B cell (primary cell): ENCODE measurements at places on chromosomes 5 and 9. TPM values are rescaled to one million over a fixed set of nuclear protein-coding genes. Genes with fewer than 3 reads are reported as not detected.

- no peak for DNase-seq
- H3K4me1 ChIP-seq = peaks cover 16% of the 10 kb centered on the region
- no peak overlapping the region for H3K4me3 ChIP-seq
- H3K27ac ChIP-seq = no peak overlapping the region
- H3K36me3 ChIP-seq = no peaks in the 10 kb centered on the region
Observed at GRCh38 chr5:154834053-154834452, 16.4 kb downstream of the FAXDC2 start.

DNA sequence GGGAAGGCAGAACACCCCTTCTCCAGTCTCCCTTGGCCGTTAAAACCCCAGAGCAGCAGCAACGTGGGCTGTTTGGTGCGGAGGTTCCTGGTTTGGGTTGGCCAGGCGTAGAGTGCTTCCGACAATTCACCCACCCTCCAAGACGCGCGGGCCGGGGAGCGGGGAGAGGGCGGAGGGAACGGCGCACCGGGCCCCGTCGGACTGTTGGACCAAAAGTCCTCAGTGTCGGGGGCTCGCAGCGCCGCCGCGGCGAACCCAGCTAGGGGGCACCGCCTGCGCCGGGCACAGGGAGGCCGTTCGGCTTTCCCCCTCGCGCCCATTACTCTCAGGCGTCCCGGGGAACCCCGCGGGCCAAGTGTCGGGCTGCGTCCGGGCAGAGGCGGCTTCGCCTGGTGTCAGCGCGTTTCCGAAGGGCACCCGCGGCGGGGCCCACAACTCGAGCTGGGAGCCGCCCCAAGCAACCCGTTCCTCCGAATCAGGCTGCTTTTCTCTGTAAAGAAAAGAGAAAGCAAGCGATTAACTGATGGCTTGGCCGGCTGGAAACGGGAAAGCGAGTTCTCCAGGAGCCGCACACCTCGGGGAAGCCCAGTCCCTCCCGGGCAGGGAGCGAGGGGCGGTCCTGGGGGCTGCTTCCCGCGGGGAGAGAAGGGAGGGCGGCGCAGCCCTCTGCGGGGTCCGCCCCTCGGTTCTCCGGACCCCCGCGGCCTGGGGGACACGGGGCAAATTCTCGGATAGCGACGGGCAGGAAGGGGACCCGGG, 145.5 kb downstream of the ERCC6L2 start:
- DNase-seq = no peak
- H3K27ac ChIP-seq = no peak overlapping the region
- H3K36me3 ChIP-seq = no peaks in the 10 kb centered on the region
- peak overlapping the region; percentile 51 for H3K4me3 ChIP-seq
- H3K27me3 ChIP-seq = peaks cover 30% of the 10 kb centered on the region

GRCh38 chr5:137595396-137596079, 96.4 kb upstream of the SPOCK1 start:
- no peak overlapping the region for H3K4me3 ChIP-seq
- H3K27ac ChIP-seq = no peak overlapping the region
- no peak for DNase-seq
- no peaks in the 10 kb centered on the region for H3K36me3 ChIP-seq

- H3K27ac ChIP-seq = no peak overlapping the region
- H3K4me1 ChIP-seq = no peaks in the 10 kb centered on the region
- no peak for DNase-seq
- no peaks in the 10 kb centered on the region for H3K36me3 ChIP-seq
- no peaks in the 10 kb centered on the region for H3K27me3 ChIP-seq
Observed at GRCh38 chr5:116858705-116859333, 284.2 kb upstream of the SEMA6A start.

DNA sequence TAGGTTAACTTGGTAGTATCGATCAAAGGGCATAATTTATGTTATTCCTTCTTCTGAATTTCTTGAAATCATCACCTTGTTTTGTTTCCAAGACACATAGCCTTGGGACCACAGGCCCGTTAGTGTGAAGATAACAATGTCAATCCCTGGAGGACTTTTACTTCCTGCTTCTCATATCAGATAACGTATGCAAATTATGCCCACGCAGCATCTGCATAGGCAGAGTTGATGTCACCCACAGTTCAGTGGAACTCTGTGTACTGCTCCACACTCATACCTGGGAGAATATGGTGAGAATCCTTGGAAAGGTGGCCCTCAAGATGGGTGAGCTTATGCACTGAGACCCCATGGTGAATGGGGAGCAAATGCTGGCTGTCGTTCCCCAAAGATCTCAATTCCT, 95.0 kb downstream of the CFAP90 start:
- no peak overlapping the region for H3K27ac ChIP-seq
- H3K4me3 ChIP-seq = no peak overlapping the region
- no peaks in the 10 kb centered on the region for H3K27me3 ChIP-seq
- H3K36me3 ChIP-seq = no peaks in the 10 kb centered on the region

PKD2L2 gene
- polyA plus RNA-seq = 0.09 and 0.12 TPM in 2 replicates
